ENCODE measurements at places on chromosomes 13 and 19.
A peak's percentile ranks its signal among the peaks of the same experiment; 100 is the strongest.

- DNase-seq, result no peak
These were observed 77.7 kb downstream of the LRRC63 start for GRCh38 chr13:46289260-46289955.

DNA sequence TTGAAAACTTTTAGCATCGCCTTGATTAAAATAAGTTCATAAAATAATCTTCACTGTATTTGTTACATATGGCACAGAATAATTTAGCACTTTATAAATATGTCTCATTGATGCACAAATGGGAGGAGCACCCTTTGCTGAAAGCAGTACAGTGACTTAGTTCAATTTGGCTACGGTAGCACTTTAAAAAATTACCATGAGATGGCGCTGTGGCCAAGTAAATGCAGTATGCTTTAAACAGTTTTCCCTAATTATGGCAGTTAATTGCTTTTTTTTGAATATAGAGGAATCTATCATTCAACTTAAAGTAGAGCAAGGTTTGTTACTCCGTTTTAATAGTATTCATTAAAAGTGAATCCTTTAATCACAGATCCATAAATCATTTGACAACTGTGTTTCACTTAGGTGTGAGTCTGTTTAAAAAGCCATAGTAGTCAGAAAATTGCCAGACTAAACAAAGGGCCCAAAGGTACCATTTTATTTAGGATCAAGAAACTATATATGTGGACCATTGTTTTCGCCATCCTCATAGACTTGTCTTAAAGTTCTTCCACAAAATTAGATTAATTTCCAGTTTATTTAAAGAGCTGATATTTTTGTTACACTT is 34.7 kb upstream of the ESD start:
- DNase-seq, result peak; percentile 1

DNA sequence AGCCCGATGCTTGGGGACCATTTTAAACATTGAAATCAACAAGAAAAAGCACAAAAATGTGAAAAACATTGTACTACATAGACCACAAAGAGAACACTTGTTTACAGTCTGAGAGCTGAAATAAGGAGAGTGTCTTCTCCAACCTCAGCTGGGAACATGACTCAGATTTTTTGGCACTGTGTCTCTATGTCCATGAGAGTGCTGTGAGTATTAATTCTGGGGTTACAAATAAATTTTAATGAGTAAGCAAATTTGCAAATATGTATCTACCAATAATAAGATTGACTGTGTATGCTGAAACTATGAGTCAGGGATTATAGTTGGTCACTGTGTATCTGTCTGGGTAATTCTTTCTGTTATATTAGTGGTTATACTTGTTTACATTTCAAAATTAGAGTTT is 174.0 kb downstream of the DCT start:
- peak; percentile 50 for DNase-seq

GRCh38 chr13:80577926-80578670 is 237.2 kb upstream of the SPRY2 start:
- DNase-seq, result no peak

DNA sequence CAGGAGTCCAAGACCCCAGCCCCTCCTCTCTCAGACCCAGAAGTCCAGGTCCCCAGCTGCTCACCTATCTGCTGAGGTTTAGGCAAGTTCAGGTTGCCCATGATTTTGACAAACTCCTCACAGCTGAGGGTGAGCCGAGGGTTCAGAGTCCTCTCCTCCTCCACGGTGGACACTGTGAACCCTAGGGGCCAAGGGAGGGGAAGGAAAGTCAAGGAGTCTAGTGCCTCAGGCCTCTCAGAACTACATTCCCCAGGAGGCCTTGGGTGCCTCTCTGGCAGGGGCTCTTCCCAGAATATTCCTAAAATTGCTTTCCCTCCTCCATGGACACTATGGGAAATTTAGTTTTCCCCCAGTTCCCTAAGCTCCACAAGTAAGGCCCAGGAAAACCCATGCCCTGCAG is 3.3 kb upstream of the PHLDB3 start:
- DNase-seq, result no peak

- no peak for DNase-seq
These were observed 13.6 kb downstream of the ACP4 start for GRCh38 chr19:50803633-50804419.

- DNase-seq, result no peak
These were observed 1701.3 kb upstream of the PRR20A start for GRCh38 chr13:55439450-55439849.

- DNase-seq, result no peak
These were observed 22.1 kb downstream of the MAST3 start for GRCh38 chr19:18119717-18120105.

DNA sequence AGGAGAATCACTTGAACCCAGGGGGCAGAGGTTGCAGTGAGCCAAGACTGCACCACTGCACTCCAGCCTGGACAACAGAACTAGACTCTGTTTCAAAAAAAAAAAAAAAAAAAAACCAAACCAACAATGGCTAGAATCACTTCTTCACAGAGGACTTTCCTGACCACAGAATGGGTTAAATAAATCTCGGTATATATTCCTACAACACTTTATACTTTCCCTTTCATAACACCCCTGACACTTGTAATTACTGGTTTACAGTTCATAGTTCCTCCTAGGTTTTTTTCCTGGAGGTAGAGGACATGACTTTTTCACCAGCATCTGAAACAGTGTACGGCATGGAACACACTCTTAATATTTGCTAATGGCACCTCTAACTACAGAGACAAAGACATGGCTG is 31.4 kb downstream of the ZDHHC20 start:
- DNase-seq, result no peak

DNA sequence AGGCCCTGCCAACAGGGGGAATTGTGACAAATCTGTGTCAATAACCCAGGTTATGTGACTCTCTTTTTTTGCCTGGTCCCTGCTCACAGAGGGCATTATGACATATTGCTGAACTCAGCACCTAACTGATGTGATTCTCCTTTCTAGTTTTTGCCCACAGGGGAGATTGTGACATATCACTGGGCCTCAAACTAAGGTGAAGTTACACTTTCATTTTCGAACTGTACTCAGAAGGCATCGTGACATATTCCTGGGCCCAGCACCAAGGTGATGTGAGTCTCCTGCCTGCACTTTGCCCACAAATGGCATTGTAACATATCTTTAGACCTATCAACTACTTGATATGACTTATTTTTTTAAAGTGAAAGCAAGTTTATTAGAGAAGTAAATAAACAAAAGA is 83.0 kb downstream of the ZNF728 start:
- DNase-seq, result no peak

- DNase-seq, result no peak
These were observed 7.7 kb downstream of the DOCK6 start for GRCh38 chr19:11254666-11255065.

DNA sequence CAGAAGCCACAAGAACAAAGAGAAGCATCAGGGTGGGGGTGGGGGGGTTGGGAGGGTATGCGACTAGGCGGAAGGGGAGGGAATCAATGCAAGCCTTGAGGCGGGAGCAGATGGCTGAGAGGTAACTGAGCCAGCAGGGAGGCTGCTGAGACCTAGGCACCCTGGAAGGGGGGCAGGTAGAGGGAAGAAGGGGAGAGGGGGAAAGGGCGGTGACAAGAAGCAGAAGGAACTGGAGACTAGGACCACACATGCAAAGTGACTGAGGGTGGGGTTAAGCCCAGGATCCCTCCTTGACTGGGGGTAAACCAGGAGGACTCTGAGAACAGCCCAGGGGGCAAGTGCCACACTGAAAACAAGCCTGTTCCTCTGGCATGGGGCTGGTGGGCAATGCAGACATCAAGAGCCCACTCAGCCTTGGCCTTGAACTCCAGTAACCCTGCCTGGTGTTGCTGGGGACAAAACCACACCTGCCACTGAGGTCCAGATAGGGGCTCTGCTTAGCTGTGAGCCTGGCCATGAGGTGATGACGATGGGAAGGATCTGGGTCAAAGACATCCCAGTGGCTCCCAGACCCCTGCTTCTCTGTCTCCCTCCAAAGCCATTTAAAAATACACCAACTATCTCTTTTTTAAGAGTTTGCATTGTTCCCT is 20.3 kb downstream of the OPA3 start:
- no peak for DNase-seq

- peak; percentile 19 for DNase-seq
These were observed 14.4 kb downstream of the LEUTX start for GRCh38 chr19:39792999-39793546.

GRCh38 chr19:16892868-16893685 is 4.3 kb downstream of the F2RL3 start:
- no peak for DNase-seq

Data from BJ (cell line).